Forelimb muscle (tissue), 1 donor: ENCODE measurements at places on chromosomes 1 and 21.

DNA sequence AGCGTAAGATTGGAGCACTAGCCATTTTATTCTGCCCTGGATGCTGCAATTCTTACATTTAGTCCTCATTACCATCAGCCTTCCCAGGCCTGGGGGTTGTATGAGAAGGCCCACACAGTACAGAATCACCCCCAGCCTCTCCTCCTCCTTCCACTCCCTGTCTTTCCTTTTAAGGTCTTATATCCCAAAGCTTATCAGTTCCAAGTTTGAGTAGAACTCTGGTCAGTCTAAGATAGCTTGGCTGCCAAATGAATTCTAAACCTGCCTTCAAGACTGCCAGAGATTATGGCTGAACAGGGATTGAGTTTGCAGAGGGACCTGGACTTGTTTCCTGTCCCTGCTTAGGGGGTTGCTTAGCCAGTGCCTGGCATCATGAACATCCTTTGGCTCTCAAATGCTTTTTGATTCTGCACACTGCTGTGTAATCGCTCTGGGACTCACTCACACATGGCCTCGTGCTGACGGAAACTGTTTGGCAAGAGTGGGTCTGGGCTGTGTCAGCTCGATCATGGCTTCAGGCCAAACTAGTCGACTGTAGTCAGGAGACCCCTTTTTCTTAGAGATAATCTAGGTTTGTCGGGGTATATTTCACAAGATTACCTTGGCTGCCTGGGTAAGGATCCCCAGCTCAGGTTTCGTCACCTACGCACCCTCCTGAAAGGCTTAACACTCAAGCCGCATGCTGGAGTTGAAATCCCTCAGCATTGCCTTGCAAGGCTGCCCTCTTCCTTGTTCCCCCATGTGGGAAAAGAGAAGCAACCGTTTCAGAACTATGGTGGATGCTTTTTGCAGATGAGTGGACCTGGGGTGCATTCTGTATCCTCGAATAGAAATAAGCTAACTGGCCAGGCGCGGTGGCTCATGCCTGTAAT is 252.6 kb downstream of the NFIA start:
- no peak for DNase-seq

- DNase-seq: no peak
Measured at GRCh38 chr1:89699451-89699986, 66.6 kb downstream of the LRRC8C start.

GRCh38 chr1:112833806-112834205 is 118.7 kb upstream of the PPM1J start:
- no peak for DNase-seq

DNA sequence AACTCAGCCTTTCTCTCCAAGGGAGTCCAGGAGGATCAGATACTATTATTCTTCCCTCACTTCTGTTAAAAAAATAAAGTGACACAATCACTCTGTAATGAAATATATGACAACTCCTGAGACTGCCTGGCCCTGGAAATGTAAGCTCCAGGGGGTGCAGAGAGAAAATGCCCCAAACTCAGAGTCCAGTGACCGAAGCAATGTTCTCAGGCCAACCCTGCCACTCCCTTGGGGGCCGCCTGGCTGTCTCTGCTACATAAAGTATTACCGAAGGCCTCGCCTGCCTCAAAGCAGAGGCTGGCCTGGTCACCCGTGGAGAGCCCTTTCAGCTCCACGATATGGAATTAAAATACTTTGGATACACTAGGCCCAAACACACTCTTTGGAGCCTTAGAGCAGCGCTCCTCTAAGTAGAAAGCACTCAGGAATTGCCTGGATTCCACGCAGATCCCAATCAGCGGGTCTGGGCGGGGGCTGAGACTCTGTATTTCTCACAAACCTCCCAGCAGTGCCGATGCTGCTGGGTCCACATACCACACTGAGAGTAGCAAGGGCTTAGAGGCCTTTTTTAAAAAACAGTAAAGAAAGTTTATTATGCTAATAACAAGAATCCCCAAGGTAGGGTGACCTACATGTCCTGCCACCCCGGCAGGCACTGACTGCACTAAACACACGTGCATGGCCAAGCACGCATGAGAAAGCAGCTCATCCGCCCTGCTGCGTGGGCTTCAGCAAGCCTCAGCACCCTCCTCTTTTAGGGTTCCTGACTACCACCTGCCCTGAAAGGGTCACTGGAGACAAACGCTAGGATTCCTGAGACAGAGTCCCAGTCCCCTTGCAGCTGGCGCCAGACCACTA is 31.1 kb downstream of the TMCO4 start:
- DNase-seq: no peak

DNA sequence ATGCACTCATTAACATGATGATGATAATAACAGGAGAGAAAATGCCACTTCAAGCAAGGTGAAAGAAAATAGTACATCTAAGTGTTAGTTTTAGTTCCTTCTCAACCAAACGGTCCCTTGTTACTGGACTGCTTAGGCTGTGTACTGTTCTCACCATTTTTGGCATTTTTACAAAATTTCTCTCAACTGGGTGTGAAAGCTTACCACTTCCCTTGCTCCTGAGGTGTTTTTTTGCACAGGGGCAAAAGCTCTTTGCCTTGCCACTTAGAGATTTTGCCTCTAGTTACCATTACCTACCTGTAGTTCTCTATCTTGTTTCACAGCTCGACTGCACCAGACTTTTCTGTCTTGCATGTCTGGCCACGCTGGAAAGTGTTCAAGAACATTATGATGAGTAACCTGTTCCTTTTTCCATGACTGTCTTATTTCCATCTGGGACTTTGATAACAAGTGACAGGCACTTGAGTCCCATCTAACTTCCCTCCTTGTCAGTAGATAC is 10.7 kb downstream of the NEK7 start:
- no peak for DNase-seq

GRCh38 chr21:41621513-41621912 is 113.6 kb upstream of the TMPRSS2 start:
- no peak for DNase-seq

- DNase-seq: no peak
Measured at GRCh38 chr1:183370399-183371058, 47.7 kb downstream of the NMNAT2 start.

GRCh38 chr21:17526776-17527175 is 13.9 kb downstream of the CXADR start:
- DNase-seq: no peak

- no peak for DNase-seq
Measured at GRCh38 chr1:220827445-220828178, 40.9 kb downstream of the MTARC1 start.

DNA sequence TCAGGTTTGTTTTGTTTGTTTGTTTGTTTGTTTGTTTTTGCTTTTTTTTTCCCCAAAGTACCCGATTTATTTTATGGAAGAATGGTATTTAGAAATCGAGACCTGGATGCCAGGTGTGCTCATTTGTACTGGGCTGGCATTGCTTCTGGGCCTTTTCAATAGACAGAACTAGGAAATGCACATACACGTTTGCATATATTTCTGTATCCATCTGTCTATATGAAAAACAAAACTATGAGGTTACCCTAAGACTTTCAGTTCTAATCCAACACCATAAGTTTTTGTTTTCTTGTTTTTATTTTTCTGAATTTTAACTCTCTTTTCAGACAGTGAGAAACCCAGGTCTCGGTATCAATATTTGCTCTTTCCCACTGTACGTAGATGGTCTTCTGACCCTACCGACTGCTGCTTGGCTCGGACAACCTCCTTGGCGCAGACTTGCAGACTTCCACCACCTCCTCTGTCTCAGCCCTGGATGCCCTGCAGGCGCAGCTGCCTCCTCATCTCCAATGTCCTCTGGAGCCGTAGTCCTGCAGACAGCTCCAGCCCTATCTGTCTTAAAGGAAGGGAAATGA is 171.7 kb downstream of the NEK7 start:
- DNase-seq: no peak

- no peak for DNase-seq
Measured at GRCh38 chr1:96388421-96389310, 332.9 kb upstream of the PTBP2 start.

DNA sequence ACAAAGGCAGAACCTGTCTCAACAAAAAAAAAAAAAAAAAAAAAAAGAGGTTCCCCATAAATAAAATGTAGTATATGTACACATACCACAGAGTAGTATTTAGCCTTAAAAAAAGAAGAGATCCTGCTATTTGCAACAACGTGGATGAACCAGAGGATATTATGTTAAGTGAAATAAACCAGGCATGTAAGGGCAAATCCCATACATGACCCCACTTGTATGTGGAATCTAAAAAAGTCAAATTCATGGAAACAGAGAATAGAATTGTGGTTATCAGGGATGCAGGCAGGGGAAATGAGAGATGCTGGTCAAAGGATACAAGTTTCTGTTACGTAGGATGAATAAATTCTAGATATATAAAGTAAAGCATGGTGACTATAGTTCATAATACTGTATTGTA is 16.7 kb downstream of the SLC44A3 start:
- DNase-seq: no peak

- DNase-seq: no peak
Measured at GRCh38 chr21:38743772-38744529, 61.8 kb upstream of the ETS2 start.

GRCh38 chr21:43297391-43297981 is 128.7 kb downstream of the CRYAA start:
- DNase-seq: no peak

- DNase-seq: no peak
Measured at GRCh38 chr1:213176341-213176740, 125.3 kb downstream of the RPS6KC1 start.

DNA sequence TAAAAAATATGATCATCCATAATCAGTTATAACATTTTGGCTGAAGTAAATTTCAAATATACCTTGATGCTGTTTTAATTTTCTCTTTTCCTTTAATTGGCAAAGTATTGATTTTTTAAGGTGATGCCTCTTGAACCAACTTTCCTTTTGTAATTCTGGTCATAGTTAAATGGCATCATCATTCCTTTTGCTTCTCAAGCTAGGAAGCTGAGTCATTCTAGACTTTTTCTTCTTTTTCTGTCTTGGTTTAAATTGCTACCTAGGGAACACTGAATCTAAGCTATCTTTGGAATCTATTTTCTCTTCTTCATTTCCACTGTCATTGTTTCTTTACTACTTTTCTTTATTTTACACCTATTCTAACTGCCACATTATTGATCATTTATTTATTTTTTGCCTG is 162.7 kb downstream of the HMCN1 start:
- DNase-seq: no peak

- DNase-seq: no peak
Measured at GRCh38 chr1:226411619-226412018, 3.7 kb upstream of the PARP1 start.

- no peak for DNase-seq
Measured at GRCh38 chr1:19680644-19681043, 16.0 kb downstream of the HTR6 start.
